Testis (tissue), 5 donors: ENCODE measurements at places on chromosomes 6 and 20. TPM values are rescaled to one million over a fixed set of nuclear protein-coding genes. Genes with fewer than 3 reads are reported as not detected.

Gene HDGFL1
- 72.5 TPM for total RNA-seq

Gene FAM110A
- total RNA-seq, result 5.1 TPM

Gene MCM9
- 25.1 TPM for total RNA-seq

Gene OXT
- total RNA-seq, result 6.7 TPM

Gene SPATS1
- total RNA-seq, result 10.7 TPM

Gene IL20RA
- 16.1 TPM for total RNA-seq

Gene C6orf52
- total RNA-seq, result 14.3 TPM

Gene CGA
- not detected for total RNA-seq

Gene SMLR1
- 0.94 TPM for total RNA-seq

Gene TRIM15
- 0.25 TPM for total RNA-seq

Gene CAP2
- 2.9 TPM for total RNA-seq

Gene LAMA5
- total RNA-seq, result 121 TPM

Gene TNFRSF21
- 11.0 TPM for total RNA-seq

Gene RPL10A
- 305 TPM for total RNA-seq

Gene ASIP
- not detected for total RNA-seq

Gene OR12D3
- total RNA-seq, result 0.16 TPM

Gene L3MBTL1
- total RNA-seq, result 68.1 TPM

Gene SAMD5
- total RNA-seq, result 27.2 TPM

Gene C6orf15
- not detected for total RNA-seq

Gene GGTLC1
- total RNA-seq, result 6.9 TPM

Gene MICB
- 4.4 TPM for total RNA-seq

Gene SRMS
- 0.24 TPM for total RNA-seq

Gene DACT2
- total RNA-seq, result 20.8 TPM

Gene GABRR2
- 0.62 TPM for total RNA-seq
